ENCODE measurements at places on chromosomes 3 and 15. TPM values are rescaled to one million over a fixed set of nuclear protein-coding genes. Genes with fewer than 3 reads are reported as not detected.

The ATP10A gene
- 31.8 TPM for total RNA-seq

The CCDC51 gene
- total RNA-seq = 30.7 TPM

The GOLGA6L9 gene
- 1.8 TPM for total RNA-seq

The SI gene
- total RNA-seq = not detected

The TPRG1 gene
- 16.4 TPM for total RNA-seq

The IQCH gene
- 1.5 TPM for total RNA-seq

The DUOXA2 gene
- not detected for total RNA-seq

The NDUFAF3 gene
- total RNA-seq = 82.6 TPM

The FAM3D gene
- not detected for total RNA-seq

The ZMYND10 gene
- total RNA-seq = 1.6 TPM

The RPLP1 gene
- 2,137 TPM for total RNA-seq

The TLR9 gene
- 0.50 TPM for total RNA-seq

The SPESP1 gene
- total RNA-seq = 0.90 TPM

The SLC6A11 gene
- total RNA-seq = not detected
